Stimulated activated CD8-positive, alpha-beta memory T cell treated with anti-CD3 and anti-CD28 coated beads, Interleukin-7, amount 100 ng/mL, for 4 hours (primary cell): ENCODE measurements at places on chromosomes 3 and 15.

- no peak for DNase-seq
Measured at GRCh38 chr15:100951965-100952364, 32.8 kb downstream of the LRRK1 start.

DNA sequence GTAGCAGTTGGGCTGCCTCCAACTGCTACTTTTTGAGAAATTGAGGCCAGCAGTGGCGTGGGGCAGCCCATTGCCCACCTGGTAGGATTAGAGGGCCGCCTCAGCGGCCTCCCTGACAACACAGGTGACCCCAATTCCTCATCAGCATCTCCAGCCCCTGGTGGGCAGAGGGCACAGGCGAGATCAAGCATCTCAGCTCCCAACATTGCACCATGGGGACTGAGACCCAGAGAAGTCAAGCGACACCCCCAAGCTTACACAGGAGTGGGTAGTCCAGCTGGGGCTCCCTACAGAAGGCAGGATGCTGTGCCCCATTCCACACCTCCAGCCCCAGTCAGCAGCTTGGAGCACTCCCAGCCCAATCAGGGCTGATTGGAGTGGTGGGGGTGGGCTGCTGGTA is 228 bp upstream of the H1-8 start:
- no peak for DNase-seq

DNA sequence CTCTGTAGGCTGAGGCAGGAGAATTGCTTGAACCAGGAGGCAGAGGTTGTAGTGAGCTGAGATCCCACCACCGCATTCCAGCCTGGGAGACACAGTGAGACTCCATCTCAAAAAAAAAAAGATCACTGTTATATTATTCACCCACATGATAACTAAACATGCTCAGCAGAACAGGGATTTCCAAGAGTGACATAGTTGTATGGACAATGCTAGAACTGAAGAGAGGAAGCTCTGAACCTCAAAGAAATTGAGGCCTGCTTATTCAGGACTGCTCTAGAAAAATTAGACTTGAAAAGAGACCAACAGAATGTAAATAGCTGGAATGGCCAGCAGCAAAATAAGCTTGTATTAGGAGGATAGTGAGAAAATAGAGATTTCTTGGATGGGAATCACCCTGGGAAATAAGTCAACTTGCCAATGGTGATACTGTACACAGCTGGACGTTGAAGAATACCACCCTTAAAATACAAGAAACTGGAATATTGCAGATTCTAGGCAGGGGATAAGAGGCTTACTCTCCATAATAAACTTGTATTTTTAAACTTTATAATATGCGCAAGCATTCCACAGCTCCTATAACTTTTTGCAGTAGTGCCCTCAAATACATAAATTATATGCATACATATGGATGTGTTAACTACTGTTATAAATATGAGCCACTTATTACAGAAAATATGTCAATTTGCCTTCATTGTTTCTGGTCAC is 28.2 kb downstream of the PIK3CB start:
- no peak for DNase-seq

GRCh38 chr15:39125226-39125625 is 455.7 kb upstream of the THBS1 start:
- DNase-seq = no peak

- no peak for DNase-seq
Measured at GRCh38 chr3:32009101-32009500, 27.6 kb downstream of the ZNF860 start.
